ENCODE measurements at places on chromosomes 7 and 10.

- peak; percentile 54 for DNase-seq
Observed at GRCh38 chr10:71974489-71975021, 10.4 kb downstream of the CHST3 start.

DNA sequence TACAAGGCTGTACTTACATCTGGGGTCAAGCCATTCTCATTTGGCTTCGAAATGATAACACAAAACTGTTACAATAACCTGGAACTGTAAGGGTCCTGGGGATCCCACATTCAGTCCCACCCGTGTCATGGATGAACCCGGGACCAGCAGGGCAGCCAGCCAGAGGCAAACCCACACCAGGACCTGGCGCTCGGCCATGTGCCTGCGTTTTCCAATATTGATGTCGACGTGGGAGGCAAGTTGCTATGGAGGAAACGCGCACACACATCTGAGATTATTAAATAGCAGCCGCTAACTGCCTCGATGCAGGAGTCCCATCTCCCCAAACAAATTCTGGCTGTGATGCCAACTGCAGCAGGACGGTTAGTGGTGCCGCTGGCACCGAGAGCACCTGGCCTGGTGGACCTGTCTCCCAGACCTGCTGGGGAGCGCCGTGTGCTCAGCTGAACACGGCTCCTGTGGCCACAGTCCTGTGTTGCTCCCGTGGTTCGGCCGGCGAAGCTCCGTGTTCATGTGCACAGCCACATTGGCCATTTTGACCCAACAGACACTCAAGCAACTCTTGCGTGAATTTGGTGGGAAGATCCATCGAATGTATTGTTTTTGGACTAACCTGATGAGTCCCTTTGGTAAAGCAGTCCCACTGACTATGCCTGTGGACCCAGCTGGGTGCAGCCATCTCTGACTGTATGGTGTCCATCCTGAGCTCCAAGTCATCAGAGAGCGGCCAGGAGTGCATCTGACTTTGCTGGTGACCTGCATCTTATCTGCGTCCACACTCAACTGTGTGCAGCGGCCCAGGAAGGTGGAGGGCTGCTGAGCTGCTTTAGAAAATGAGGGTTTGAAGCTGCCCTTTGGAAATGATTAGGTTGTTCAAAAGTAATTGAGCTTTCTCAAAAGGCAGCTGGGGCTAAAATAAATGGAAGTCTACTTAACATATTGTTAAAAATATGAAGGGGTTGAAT lies 398.2 kb downstream of the DNAJB6 start:
- DNase-seq: no peak

DNA sequence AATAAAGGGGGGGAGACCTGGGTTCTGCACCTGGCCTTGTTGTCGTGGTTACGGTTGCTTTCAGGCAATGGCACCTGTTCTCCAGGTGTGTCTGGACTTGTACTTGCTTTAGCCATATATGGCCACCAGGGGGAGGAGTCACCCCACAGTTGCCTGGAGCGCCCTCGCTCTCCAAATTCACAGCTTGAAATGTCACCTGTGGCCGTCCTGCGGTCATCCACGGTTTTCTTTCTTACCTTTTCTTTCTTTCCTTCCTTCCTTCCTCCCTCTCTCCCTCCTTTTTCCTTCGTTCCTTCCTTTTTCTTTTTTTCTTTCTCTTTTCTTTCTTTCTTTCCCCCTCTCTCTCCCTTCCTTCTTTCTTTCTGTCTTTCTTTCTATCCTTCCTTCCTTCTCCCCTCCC lies 157.2 kb upstream of the ZNF92 start:
- DNase-seq: no peak

- DNase-seq: no peak
Observed at GRCh38 chr10:8054244-8054493, 319 bp upstream of the GATA3 start.

DNA sequence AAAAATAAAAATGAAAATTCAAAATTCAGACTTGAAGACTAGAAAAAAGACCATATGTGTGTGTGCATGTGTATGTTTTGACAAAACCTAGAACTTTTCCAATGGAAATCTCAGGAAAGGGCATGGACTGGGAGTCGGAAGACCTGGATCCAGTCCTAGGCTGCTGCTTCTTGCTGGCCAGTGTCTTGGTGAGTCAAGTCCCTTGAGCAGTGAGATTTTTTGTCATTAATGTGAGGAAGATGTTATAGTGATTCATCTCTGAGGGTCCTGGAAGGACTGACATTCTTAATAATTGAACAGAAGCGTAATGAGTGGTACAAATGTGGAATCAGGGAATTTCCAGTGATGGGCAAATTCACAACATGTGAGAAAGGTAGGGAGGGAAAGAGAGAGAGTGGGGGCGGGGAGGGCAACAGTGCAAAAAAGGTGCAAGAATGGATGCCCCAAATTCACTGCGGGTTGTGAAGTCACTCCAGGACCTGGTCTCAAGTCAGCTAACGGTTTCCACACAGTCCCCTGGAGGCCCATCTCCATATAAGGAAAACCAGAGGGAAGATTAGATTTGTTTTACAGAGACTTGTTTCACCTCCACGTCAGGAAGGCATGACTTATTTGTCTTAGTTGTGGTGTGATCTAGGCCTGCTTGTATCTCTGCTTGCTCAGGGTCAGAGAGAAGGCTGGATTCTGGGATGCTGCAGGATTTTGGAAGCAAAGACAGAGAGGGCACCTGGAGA lies 201.7 kb downstream of the BUB3 start:
- no peak for DNase-seq

DNA sequence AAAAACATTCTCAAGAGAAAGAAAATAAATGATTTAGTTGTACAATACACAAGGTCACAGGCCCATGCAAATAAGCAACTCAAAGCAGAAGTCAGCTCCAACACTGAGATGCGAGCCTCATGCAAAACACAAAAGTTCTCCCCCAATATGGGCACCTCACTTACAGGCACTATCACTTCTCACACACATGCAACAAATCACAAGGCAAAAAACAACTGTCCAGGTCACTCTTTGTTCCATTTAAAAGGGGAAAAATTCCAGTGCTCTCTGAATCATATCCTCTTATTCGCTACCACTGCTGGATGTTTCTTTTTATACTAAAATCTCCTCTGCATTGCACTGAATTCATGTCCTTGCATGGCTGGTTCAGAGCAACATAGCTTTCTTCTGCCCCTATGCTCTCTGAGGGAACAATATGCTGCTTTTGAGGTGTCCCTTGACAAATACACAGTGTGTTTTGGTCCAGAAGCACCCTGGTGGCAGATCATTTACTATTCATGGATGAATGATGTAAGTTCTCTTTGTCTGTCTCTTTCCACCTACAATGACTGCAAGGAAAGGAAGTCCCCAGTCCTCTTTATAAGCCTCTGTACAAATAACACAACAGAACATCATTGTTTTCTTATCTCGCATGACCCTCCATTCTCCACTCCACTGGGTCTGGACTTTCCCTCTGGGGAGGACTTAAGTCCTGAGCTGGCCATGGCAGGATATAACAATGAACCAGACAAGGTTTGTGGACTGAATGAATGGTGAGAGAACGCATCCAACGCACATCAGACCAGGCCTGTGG lies 85.4 kb upstream of the GSDME start:
- no peak for DNase-seq

DNA sequence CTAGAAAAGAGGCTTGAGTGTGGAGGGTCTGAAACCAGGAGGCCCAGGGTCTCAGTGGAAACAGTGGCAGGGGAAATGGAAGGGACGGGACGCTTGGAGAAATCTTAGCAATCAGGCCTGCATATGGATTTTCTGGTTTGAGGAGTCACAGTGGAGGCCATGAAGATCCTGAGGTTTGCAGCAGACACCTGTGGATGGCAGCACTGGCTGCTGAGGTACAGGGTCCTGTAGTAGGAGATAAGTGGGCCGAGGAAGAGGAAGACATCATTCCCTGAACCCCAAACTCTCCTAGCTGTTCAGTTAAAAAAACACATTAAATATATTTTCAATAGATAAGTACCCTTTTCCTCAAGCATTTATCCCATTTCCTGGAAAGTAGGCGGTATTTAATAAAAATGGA lies 208.8 kb upstream of the IGFBP3 start:
- DNase-seq: no peak

GRCh38 chr7:105298439-105298894 lies 90.3 kb downstream of the SRPK2 start:
- DNase-seq: no peak

DNA sequence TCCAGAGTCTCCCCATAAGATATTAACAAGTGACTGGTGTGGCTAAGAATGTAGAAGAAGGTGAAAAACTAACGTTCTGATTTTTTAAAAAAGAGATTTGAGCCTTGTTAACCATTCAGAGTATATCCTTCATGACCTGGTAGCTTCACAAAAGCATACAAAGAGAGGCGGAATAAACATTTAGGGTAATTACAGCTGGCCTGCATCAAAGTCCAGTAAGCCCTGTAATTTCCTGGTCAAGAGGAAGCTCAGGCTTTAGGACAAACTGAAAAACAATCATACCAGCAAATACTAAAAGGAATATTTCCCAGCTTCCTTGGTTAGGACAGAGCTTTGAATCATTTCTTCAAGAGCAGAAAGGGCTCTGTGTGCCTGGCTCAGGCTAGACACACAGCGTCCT lies 165.2 kb downstream of the COBL start:
- DNase-seq: no peak

DNA sequence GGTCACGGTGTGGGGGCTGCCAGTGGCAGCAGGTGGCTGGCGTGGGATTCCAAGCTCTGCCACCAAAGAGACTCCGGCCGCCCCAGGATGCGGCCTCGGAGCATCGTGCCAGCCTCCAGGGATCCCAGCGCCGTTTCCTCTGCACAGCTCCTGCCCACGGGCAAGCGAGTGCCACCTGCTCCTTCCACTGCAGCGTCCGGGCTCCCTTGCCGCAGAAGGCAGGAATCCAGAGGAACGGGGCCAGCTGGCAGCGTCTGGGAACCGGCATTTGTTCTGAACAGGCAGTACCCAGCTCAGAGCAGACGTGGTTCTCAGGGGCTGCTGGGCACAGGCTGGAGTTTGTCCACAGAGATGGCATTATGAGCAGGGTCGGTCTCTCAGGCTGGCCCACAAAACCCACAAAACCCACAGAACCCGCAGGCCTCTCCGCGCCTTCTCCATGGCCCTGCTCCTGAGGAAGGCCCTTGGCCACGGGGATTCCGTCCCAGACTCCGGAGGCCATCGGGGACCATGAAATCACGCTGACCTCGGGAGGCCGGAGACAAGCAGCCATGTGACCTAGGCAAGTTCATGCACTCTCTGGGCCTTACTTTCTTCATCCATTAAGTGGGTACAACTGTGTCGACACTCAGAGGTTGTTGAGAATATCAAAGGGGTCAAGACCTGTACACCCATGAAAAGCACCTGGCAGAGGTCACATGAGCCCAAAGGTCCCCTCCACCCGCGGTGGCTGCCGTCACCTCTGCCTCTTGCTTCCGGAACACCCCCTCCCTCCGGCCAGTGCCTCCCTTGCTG lies 72.1 kb upstream of the TNRC18 start:
- DNase-seq: no peak

GRCh38 chr10:287026-287709 lies 151.9 kb downstream of the ZMYND11 start:
- DNase-seq: no peak

DNA sequence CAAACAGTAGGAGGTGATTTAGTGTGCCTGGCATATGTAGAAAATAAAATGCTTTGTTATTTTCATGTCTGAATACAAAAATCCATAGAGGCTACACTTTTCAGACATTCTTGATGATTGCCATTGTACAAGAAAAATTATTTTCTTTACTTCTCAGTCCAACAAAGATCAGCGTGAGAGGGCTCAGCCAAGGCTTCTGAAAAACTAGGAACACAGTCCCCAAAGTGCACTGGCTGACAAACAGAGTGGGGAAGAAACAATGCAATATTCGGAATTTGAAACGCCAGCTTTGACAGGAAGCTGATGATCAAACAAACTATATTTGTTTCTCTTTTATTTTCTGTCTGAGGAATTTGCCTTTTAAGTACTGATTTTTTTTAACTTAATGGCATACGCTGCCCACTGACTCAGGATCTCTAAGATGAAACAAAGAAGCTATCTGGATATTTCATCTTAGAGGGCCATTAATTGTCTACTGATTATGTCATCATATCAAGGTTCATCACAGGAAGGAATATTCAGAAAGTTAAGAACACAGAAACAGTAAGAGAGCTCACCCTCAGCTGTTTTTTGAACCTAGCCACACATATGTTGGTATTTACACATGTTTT lies 197.0 kb upstream of the INHBA start:
- DNase-seq: no peak

- no peak for DNase-seq
Observed at GRCh38 chr10:123250640-123251039, 96.4 kb downstream of the BUB3 start.

DNA sequence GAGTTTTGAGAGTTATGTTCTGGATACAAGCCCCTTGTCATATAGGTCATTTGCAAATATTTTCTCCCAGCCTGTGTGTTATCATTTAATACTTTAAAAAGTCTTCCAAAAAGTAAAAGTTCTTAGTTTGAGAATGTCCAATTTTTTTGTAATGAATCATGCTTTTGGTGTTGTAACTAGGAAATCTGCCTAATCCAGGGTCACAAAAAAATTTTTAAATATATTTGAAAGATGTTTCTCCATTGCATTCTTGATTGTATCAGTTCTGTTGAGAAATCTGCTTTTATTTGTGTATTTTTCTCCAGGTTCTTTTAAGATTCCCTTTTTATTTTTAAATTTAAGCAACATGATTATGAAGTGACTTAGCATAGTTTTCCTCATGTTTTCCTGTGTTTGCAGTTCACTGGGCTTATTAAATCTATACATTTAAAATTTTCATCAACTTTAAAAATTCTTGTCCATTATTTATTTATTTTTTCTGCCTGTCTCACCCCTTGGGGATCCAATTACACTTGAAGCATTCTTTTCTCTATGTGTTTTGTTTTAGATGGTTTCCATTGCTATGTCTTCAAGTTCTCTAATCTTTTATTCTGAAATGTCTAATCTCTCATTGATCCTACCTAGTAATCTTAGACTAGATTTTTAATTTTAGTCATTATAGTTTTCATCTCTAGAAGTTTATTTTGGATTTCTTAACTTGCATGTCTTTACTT lies 47.0 kb downstream of the CCDC71L start:
- DNase-seq: no peak

GRCh38 chr7:20440472-20441105 lies 109.9 kb downstream of the ITGB8 start:
- DNase-seq: no peak

GRCh38 chr10:6121146-6121545 lies 32.3 kb downstream of the RBM17 start:
- no peak for DNase-seq

DNA sequence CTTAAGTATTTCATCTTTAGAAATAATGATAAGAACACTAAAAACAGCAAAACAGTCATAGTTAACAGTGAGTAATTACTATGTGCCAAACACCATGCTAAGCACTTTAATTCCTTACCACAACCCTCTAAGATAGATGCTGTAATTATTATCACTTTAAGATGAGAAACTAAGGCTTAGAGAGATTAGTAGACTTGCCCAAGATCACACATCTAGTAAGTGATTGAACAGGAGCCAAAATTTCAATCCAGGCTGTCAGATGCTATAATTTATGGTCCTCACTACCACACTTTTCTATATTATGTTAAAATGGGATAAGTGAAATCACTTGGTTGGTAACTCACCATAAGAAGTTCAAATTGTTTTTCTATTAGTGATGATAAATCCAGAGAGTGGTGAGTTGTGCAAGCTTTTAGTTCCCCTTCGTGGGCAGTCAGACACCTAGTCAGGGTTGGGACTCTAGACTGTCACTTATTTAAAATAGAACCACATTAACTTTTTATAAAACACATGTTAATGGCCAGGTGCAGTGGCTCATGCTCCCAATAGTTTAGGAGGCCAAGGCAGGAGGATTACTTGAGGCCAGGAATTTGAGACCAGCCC lies 85.9 kb upstream of the GATA3 start:
- DNase-seq: no peak

GRCh38 chr10:32197423-32197822 lies 141.2 kb upstream of the KIF5B start:
- no peak for DNase-seq

GRCh38 chr7:131388126-131388525 lies 60.5 kb downstream of the MKLN1 start:
- DNase-seq: no peak
